Nucleus accumbens (tissue), 56 donors: ENCODE measurements at places on chromosomes 3 and 15.

- DNase-seq = no peak
These were observed 57.8 kb downstream of the GRIP2 start for GRCh38 chr3:14482271-14482721.

DNA sequence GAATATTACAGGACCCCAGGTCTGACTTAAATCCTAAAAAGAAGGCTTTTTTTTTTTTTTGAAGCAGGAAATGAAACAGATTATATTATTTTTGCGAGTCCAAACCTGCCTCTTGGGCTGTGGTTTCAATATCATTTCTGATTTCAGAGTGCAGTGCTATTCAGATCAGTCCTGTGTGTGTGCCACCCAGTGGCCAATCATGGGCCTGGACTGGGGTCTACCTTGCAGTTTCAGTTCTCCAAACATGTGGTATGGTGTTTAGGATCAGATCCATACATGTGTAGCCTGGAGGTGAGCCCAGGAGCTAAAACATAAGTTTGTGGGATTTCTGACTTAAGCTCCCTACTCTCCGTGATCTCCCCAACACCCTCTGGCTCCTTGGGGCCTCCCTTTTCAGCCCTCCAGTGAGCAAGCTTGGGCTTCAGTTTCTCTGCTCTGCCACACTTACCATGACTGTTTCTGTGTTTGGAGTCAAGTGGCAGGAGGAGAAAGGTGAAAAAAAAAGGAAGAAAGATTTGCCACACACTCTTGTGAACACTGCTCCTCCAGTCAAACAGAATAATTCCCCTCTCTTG lies 12.1 kb upstream of the THSD4 start:
- no peak for DNase-seq

- DNase-seq = no peak
These were observed 60.5 kb upstream of the ADPGK start for GRCh38 chr15:72844067-72844466.

- DNase-seq = no peak
These were observed 14.2 kb upstream of the ULK3 start for GRCh38 chr15:74857082-74857655.

GRCh38 chr3:13541691-13542090 lies 7.2 kb upstream of the FBLN2 start:
- DNase-seq = no peak

DNA sequence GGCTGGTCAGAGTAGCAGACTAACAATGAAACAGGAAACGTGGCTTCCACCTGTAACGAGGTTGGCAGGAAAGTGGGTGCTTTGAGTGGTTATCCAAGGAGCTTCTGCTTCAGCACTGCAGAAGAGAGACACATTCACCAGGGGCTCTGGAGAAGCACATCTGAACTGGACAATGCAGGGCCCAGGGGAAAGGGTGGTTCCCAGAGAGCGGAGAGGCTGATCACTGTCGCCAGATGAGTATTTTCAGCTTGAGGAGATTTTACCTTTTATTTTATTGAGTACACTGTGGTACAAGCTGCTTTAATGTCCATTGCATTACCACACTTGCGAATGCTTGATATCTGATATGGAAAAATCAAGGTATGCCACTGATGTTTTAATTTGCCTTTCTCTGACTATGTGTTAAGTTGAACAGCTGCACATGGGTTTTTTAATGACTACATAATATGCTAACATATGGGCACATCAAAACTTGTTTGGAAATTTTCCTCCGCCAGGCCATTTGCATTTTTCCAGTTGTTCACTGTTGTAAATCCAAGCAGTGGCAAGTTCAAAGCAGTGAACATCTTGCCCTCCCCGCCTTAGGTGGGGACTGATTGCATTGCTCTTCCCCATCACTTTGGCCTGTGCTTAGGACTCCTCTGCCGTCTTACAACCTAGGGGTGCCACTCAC lies 52.1 kb downstream of the LRTM1 start:
- no peak for DNase-seq

DNA sequence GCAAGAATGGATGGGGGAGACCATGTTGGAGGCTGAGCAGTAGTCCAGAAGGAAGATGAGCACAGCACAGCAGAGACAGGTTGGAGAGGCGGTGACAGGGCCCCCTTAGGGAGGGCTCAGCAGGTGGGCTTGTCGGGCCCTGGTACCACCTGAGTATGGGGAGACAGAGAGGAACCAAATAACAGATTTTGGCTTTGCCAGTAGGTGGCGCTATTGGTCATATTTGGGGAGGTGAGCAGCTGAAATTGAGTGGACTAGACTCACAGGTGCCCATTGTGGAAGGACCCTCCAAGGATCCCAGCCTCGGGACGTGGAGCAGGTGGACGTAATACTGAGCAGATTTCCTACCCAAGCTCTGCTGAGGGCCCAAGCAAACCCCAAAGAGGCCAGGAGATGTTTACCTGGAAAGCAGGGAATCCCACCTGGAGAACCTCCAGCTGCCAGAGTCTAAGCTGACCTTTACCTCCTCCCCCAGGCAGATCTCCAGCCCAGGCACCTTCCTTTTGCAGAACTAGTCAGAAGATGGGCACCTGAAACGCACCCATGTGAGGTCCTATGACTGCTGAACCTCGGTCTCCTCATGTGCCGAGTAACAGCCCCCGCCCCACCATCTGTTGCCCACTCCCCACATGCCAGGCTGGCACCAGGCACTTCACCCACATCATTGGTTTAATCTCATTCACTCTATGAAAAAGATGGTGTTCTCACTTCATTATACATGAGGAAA lies 24.6 kb upstream of the CORO2B start:
- DNase-seq = no peak

- DNase-seq = no peak
These were observed 126.1 kb downstream of the VGLL4 start for GRCh38 chr3:11517601-11518000.

GRCh38 chr3:153291059-153291685 lies 129.1 kb downstream of the RAP2B start:
- DNase-seq = no peak

DNA sequence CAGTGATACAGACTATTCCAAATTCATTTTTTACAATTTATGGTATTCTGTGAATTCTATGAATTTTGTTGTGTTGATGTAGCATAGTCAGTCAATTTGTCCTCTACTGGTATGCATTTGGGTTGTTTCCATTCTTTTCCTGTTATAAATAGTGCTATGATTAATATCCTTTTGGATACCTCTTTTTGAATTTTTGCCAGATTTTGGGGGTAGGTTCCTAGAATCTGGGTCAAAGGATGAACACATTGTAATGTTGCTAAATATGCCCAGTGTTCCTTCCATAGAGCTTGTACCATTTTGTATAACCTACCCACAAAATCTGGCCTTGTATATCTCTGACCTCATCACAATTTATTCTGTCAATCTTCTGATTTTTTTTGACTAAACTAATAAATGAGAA lies 44.4 kb upstream of the C3orf38 start:
- no peak for DNase-seq

- no peak for DNase-seq
These were observed 235.4 kb downstream of the XXYLT1 start for GRCh38 chr3:195035345-195036202.

DNA sequence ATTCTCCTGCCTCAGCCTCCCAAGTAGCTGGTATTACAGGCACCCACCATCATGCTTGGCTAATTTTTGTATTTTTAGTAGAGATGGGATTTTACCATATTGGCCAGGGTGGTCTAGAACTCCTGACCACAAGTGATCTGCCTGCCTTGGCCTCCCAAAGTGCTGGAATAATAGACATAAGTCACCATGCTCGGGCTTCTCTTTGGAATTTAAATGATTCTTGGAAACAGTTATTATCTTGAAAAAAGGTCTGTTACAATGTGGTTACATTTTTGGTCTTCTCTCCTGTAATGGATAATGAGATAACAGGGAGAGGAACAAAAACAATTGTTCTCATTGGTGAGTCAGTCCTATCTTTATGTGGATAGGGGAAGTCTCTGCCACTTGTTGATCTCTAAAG lies 59.8 kb upstream of the AADACL2 start:
- DNase-seq = no peak

GRCh38 chr3:194069421-194070219 lies 66.3 kb upstream of the HES1 start:
- DNase-seq = no peak

- DNase-seq = no peak
These were observed 264.0 kb upstream of the AGTR1 start for GRCh38 chr3:148433665-148434064.

DNA sequence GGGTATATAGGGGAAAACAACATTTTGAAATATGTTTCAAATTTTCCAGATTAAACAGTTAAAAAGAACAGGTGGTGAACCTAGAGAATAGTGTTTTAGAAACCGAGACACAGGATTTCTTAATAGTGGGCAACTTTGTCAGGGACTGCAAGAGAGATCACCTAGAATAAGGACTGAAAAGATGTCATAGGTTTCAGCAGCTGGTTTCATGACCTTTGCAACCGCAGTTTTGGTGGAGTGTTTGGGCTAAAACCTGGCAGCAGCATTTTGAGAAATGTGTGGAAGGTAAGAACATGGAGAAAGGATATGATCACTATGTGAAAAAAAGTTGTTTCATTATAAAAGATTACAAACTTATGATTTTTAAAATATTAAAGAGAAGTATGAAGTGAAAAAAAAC lies 34.9 kb downstream of the PRKCI start:
- DNase-seq = no peak

DNA sequence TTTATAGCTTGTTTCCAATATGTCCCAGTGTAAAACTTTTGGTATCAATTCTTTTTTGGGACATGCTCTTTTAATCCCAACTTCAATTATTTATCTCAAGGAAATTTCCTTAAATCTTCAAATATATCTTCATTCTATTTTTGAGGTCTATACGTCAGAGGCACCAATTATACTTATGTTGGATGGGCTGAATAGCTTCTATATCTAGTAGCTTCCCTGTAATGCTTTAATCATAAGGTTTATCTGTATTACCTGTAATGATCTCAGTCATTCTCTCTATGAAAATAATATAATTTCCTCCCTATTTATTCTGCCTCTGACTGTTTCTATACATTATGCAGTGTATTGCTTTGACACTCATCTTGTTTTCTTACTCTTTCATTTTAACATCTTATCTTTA lies 29.9 kb upstream of the MCCC1 start:
- no peak for DNase-seq

GRCh38 chr15:70125605-70126004 lies 27.9 kb upstream of the TLE3 start:
- DNase-seq = no peak

- DNase-seq = no peak
These were observed 186.2 kb downstream of the CD47 start for GRCh38 chr3:107904536-107905066.

GRCh38 chr3:43659250-43659880 lies 31.4 kb upstream of the ABHD5 start:
- DNase-seq = no peak

GRCh38 chr3:189908646-189909045 lies 212.1 kb downstream of the P3H2 start:
- no peak for DNase-seq

DNA sequence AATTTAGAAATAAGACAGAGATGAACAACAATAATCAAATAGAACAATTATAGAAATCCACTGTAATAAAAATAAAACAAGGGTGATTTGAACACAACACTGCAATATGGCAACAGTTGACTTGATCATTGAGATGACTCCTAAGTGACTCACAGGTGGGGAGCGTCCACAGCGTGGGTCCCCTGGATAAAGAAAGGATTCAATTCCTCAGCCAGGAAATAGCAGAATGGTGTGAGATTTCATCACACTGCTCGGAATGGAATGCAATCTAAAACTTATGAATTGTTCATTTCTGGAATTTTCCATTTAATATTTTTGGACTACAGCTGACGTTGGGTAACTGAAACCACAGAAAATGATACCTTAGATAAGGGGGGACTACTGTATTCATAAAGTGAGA lies 82.0 kb downstream of the CNTN3 start:
- DNase-seq = no peak

- no peak for DNase-seq
These were observed 1.6 kb upstream of the FOXP1 start for GRCh38 chr3:71585131-71585530.

DNA sequence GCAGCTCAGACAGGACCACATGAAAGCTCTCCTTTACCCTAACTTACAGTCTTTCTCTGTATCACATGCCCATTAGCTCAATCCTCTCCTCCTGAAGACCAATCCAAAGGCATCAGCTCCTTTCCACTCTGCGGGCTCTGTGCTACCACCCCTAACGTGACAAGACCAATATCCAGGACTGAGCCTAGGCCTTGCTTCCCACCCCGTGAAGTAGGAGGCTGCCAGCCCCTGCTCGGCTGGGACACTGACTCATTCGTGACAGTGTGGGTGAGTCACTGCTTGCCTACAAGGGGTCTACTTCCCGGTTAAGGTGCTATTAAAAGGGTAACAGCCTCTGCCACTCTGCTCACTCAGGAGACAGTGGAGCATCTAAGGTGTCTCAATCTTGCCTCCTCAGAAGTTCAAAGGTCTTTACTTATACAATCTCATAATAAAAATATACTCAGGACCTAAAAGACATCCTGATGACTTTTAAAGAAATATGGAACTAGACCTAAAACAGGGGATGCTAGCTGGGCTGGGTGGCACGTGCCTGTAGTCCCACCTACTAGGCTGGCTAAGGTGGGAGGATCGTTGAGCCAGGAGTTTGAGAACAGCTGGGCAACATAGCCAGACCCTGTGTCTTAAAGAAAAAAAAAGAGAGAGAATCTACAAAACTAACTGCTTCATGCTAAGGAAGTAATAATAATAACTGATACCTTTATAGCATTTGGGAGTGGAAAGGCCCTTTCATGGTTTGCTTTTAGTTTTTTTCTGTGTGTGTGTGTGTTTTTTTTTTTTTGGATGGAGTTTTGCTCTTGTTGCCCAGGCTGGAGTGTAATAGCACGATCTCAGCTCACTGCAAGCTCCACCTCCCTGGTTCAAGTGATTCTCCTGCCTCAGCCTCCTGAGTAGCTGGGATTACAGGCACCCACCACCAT lies 55.0 kb downstream of the TMEM44 start:
- peak; percentile 50 for DNase-seq

GRCh38 chr15:48330855-48331795 lies at the start of gene DUT:
DUT (plus strand) TSS chr15:48331429; CDS start chr15:48331516, 87 bp downstream.
- DNase-seq = peak; percentile 67

GRCh38 chr15:65646486-65646885 lies 24.7 kb downstream of the SLC24A1 start:
- DNase-seq = no peak

GRCh38 chr3:190642016-190642415 lies 128.1 kb downstream of the IL1RAP start:
- DNase-seq = no peak

GRCh38 chr3:9732080-9732739 lies 675 bp downstream of the BRPF1 start:
- DNase-seq = no peak

- DNase-seq = no peak
These were observed 212.6 kb upstream of the PLSCR5 start for GRCh38 chr3:146817704-146818103.

DNA sequence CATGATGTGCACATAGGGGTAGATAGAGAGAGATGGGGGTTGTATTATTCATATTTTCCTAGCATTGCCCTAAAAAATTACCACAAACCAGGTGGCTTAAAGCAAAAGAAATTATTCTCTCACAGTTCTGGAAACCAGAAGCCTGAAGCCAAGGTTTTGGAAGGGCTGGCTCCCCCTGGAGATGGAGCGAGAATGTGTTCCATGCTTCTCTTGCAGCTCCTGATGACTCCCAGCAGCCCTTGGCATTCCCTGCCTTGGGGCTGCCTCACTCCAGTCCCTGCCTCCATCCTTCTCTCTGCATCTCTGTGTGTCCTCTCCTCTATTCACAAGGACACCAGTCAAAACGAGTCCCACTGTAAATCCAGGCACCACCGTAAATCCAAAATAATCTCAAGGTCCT lies 91.5 kb upstream of the FAM174B start:
- DNase-seq = no peak

- DNase-seq = peak; percentile 64
These were observed 310.4 kb downstream of the PLCL2 start for GRCh38 chr3:17195192-17195611.

- no peak for DNase-seq
These were observed 281.6 kb downstream of the MBNL1 start for GRCh38 chr3:152550284-152550683.
